ENCODE measurements at places on chromosomes 2 and 18. TPM values are rescaled to one million over a fixed set of nuclear protein-coding genes. Genes with fewer than 3 reads are reported as not detected.

DNA sequence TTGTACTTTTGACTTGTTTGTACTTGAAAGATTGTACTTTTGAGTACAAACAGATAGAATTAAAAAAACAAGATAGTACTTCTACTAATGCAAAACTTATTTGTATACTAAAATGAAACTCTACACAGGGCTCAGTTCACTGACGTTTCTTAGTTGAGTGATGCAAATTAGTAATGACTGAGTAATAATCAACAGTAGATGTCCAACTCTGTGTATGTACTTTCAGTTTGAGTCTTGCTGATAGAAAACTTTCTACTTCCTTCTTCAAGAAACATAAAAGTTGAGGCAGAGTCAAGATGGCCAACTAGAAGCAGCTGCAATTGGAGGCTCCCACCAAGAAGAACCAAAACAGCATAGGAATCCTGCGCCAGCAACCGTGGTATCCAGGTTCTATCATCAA lies 585.0 kb downstream of the NR4A2 start:
- no peaks in the 10 kb centered on the region for H3K27me3 ChIP-seq
- no peak overlapping the region for H3K4me3 ChIP-seq
- no peak for DNase-seq

DNA sequence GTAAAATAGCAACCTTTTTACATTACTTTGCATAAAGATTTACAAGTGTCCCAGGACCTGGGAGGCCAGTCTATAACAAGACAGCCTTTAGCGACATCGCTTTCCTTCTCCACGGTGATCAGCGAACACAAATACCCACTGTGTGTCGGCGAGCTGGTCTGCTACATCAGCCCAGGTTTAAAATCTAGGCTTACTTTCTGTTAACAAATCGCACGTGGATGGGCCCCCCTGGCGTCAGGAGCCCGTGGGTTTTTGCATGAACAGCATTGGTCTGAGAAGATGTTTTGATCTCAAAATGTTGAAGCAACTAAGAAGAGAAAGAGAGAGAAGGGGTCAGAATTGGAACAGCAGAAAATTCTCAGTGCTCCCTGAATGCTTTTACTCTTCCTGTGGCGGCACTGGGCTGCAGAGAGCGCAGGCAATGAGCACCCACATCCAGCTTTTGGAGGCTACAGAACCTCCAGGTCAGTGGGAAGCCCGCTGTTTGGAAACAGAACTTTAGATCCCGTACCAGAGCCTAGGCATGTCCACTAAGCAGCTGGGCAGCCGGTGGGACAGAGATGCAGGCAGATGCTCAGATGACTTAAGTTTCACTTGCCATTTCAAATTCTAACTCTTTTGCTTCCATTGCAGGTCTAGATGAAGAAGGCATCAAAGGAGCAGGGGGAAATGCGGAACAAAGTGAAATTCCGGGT lies 32.9 kb downstream of the CYP27C1 start:
- no peak overlapping the region for H3K27ac ChIP-seq
- DNase-seq, result no peak
- H3K4me1 ChIP-seq, result no peaks in the 10 kb centered on the region
- no peak overlapping the region for H3K4me3 ChIP-seq

DNA sequence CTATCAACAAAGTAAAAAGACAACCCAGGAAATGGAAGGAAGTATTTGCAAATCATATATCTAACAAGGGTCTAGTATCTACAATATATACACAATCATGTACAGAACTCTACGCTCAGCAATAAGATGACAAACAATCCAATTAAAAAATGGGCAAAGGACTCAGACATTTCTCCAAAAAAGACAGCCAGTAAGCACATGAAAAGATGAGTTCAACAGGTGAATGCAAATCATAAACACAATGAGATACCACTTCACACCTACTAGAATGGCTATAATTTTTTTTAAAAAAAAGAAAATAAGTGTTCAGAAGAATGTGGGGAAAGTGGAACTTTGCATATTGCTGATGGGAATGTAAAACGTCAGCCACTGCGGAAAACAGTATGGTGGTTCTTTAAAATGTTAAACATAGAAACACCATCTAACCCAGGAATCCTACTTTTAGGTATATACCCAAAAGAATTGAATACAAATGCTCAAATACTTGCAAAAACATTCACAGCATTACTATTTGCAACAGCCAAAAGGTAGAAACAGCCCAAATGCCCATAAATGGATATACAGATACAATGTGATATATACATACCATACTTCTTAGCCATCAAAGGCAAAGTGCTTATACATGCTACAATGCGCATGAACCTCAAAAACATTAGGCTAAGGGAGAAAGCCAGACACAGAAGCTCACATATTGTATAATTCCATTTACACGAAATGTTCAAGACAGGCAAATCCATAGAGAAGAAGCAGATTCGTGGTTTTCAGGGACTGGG lies 121.2 kb downstream of the CABYR start:
- H3K27ac ChIP-seq, result no peak overlapping the region
- no peaks in the 10 kb centered on the region for H3K4me1 ChIP-seq
- no peak for DNase-seq
- no peaks in the 10 kb centered on the region for H3K36me3 ChIP-seq
- no peaks in the 10 kb centered on the region for H3K27me3 ChIP-seq

DNA sequence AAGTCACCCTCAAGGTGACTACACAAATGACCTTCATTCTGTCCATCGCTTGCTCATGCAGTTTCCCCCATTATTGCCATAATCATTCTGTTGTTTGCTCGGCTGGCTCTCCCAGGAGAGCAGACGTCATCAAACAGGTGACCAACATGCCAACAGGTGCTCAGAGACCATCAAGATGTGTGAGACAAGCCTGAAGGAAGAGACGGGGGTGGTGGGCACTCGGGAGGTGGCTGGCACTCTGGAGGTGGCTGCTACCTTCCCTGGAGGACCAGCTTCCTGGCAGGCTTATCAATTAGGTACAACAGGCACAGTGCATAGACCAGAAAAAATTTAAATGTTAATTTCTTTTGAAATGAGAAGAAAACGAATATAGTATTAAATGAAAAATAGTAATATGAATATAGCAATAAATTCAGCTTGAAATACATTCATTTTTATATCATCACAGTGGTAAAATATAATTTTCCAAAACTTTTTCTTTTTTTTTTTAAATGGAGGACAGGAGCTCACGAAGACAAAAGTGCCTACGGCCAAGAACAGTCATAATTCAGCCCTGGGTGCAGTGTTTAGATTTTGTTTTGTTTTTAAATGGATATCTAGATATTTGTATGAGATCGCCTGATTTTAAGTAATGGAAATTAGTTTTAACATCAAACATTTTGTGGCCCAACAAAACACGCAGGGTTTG lies 16.9 kb upstream of the HAAO start:
- H3K27ac ChIP-seq, result peak overlapping the region; percentile 99
- no peaks in the 10 kb centered on the region for H3K27me3 ChIP-seq
- peak overlapping the region; percentile 78 for H3K4me3 ChIP-seq
- H3K36me3 ChIP-seq, result no peaks in the 10 kb centered on the region
- no peaks in the 10 kb centered on the region for H3K4me1 ChIP-seq

Gene LIMS4
- total RNA-seq, result 0.64 TPM
